Smooth muscle cell of the brain vasculature (primary cell): ENCODE measurements at places on chromosomes 4 and X.

DNA sequence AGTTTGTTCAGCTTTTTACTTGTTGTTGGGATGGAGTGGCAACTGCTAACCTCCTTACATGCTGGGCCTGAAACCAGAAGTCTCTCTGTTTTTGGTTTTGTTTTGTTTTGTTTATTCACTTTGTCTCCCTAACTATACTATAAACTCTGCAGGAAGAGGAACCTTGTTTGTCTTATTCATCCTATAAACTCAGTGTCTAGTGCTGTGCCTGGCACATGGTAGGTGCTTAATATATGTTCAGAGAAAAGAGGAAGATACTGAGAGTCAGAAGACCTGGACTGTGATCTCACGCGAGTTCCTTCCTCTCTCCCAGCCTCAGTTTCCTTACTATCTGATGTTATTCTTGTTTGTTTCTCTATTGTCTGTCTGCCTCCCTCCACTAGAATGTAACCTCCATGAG, 71.3 kb downstream of the PRPS1 start:
- DNase-seq = no peak

DNA sequence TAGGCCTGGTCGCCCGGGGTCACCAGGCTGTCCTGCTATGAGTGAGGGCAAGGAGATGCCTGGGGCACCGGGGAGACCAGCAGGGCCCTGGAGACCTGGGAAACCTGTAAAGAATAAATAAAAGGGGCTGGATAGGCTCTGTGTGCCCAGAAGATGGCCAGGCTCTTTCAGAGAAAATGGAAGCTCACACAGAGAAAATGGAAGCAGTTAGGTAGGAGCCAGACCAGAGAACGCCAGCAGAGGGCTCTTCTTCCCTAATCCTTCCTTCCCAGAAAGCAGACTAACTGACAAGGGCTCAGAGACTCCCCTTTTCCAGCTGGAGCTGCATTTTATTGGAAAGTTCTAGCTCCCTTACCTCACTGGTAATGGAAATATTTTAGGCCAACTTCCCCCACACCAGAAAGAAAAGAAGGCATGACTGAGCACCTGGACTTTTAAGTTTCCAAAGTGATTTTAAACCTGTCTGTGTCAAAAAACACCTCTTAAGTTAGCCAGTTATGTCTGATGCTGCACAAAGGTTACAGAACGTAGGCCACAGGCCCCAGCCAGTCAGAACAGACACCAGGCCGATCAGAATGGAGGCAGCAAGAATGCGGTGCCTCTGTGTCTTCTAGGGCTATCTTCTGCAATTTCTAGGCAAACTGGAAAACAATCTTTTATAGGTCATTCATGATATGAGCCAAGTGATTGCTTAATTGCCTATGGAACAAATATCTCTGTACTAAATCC, 74.0 kb downstream of the ATG4A start:
- DNase-seq = no peak

DNA sequence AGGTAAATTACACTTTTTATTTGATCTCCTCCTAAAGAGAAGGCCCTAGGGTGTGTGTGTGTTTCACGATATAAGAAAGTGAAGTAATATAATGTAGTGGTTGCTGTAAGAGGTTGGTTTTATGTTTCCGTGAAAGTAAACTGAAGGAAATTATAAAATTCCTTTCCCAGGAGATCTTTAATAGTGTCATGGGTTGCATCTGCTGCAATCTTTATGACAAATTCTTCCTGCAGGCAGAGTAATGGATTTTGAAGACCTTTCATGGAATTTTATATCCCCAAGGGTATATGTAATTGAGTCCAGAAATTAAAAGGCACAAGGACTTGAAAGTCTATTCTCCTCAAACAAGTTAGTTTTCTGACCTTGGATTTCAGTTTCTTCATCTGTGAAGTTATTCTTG, 538.6 kb downstream of the ANKRD50 start:
- DNase-seq = no peak

DNA sequence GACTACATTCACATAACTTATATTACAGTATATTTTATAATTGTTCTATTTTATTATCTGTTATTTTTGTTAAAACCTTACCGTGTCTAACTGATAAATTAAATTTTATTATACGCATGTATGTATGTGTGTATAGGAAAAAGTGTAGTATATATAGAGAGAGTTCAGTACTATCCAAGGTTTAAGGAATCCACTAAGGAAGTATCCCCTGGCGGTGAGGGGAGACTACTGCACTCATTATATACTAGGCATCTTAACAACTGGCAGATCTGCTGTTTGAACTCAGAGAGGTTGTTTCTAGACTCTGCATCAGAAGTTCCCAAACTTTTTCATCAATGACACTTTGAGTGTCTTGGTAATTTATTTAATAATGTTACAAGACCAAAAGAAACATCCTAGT, 70.9 kb downstream of the NDST4 start:
- DNase-seq = no peak

GRCh38 chr4:109067508-109068235, 234.8 kb downstream of the COL25A1 start:
- no peak for DNase-seq

- no peak for DNase-seq
These were observed 93.0 kb upstream of the ADRA2C start for GRCh38 chr4:3673176-3673575.

- no peak for DNase-seq
These were observed 137.5 kb upstream of the ANXA3 start for GRCh38 chr4:78414116-78414515.

GRCh38 chr4:98560321-98560720, 98.1 kb downstream of the TSPAN5 start:
- no peak for DNase-seq

GRCh38 chrX:70825366-70825765, 83.1 kb downstream of the TEX11 start:
- no peak for DNase-seq

GRCh38 chrX:2336181-2336580, 164.6 kb downstream of the DHRSX start:
- no peak for DNase-seq

DNA sequence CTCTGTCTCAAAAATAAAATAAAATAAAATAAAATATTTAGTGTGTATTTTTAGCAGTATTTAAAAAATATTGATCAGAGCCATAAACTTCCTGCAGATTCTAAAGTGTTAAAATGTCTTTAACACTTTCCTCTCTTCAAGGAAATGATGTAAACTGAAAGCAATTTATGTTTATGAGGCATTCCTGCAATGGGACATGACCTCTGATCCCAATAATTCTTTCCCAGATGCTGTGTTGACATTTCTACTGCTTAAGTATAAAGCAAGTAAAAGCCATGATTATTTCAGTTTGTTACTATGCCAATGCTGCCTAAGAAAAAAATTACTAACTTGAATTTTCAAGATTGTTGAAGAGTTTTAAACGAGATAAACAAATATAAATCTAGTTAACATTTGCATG, 29.0 kb downstream of the COQ2 start:
- peak; percentile 28 for DNase-seq

DNA sequence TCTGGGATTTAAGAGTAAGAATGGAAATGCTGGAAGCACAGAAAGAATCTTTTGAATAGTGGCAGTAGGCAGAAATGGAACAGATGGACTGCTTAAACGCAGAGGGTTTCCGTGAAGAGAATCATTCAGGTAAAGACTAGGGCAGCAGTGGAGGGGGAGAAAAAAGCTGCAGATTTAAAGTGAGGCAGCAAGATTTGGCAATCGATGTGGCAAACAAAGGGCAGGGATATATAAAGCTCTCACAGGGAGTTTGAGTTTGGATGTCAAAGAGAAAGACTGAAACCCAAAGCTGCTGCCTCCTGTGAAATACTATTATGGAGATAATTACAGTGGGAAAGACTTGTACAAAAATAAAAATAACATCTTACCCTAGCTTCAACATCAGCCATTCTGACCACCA, 384.0 kb downstream of the CENPC start:
- DNase-seq = no peak

GRCh38 chrX:11996810-11997209, 141.5 kb upstream of the FRMPD4 start:
- no peak for DNase-seq

- DNase-seq = no peak
These were observed 95.9 kb downstream of the RASL11B start for GRCh38 chr4:52957835-52958631.

DNA sequence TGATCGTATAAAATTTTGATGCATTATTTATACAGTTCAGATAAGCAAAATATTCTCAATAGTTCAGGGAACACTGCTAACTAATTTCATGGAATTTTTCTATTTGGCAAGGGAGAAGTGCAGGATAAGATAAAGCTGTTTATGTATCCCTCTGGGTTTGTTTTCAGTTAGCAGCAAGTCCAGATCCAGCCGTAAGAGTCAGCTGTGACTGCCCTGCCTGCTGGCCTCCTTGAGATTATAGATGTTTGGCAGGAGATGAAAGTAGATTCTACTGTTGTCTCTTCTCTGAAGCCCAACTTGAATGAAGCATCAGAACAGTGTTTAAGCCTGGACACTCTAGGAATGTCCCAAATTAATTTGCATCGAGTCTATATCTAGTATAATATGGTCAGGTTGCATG, 29.5 kb downstream of the ANTXR2 start:
- DNase-seq = peak; percentile 7

GRCh38 chr4:145388043-145388442, 93.6 kb upstream of the SMAD1 start:
- no peak for DNase-seq

DNA sequence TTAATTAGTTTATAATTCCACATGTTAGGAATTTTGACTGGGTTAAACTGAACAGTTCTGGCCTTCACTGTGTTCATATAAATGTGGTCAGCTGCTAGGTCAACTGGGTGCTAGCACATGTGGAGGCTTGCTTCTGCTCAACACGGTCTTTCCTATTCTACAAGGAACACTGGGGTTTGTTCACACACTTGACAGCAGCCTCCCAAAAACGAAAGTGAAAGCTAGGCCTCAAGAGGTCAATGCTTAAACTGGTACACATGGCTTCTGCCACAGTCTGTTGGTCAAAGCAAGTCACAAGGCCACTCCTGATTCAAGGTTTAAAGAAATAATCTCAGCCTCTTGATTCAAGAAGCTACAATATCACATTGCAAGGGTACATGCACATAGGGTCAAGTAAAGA, 126.5 kb downstream of the QDPR start:
- DNase-seq = peak; percentile 4

- DNase-seq = no peak
These were observed 136.2 kb downstream of the EVC2 start for GRCh38 chr4:5572114-5572513.

DNA sequence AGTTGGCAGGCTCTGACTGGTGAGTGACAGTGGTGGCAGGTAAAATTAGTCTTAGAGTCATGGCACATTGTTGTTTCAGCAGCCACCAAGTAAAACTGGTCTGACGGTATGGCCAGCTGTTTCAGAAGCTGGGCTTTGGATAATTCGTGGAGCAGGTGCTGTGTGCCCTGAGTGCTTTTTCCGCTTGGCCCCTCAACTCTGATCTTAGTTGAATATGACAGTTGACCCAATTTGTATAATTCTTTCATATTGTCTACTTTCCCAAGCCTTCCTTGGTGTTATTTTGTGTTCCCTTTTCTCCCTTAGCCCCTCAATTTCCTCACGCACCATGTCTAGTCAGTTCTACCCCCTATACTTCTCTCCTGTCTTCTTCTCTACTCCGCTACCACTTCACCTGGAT, 32.0 kb downstream of the CDS1 start:
- no peak for DNase-seq

- DNase-seq = no peak
These were observed 23.4 kb downstream of the BEX3 start for GRCh38 chrX:103399744-103400143.

DNA sequence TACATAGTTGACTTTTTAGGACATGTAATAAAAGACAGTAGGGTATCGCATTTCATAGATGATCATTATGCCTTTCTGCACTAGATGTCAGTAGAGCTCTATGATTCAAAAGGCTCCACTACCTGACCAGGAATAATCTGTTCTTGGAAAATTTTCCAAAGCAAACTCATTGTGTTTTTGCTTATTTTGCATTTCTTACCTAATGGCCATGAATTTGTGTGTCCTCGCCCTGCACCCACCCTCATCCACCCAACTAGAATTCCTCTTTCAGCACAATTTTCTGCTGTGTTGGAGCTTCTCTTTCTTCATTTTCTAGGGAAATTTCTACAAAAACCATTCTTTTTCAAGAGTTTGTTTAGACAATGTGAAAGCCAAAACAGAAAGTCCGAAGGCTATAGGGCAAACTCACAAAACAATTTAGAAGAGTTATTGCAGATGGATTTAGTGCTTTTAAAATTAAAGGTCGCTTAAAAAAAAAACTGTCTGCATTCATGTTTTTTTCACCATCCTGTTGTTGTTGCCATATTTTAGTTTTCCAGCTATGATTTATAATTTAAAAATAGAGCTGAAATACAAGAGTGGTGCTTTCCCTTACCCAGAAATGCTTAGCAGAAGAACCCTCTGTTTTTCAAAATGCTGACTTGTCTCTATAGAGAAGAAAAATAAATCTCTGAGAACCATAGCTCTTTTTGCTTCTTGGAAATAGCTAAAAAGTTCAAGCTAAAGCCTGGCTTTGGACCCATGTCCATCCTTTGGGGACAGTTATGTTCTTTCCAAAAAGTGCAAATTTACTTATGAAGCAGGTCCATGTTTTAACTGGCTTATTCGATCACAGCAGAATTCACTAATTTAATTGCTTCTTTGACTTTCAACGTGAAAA, 183.7 kb downstream of the SPATA18 start:
- peak; percentile 15 for DNase-seq

- DNase-seq = no peak
These were observed 75.1 kb downstream of the NPNT start for GRCh38 chr4:105970371-105970770.

GRCh38 chrX:148381603-148382002, 118.8 kb upstream of the AFF2 start:
- DNase-seq = no peak

DNA sequence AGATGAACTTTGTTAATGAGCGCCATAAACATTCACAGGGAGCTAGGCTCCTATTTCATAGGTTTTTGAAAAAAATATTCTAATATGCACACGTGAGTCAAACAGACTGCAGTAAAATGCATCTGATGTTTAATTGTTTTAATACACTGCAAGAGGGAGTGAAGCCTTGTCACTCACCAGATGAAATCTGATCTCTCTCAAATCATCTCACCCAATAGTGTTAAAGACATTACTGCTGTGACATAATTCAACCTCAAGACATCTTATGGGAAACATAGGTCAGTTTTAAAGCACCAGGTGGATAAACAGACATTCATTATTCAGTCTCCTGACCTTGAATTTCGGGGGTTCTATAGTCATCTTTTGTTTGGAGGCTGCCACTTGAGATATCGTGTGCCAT, 148.3 kb downstream of the MAML3 start:
- no peak for DNase-seq

- no peak for DNase-seq
These were observed 55.8 kb downstream of the FGF16 start for GRCh38 chrX:77502951-77503525.

- DNase-seq = peak; percentile 10
These were observed 18.5 kb downstream of the SORCS2 start for GRCh38 chr4:7210824-7211223.

- DNase-seq = peak; percentile 10
These were observed 275.5 kb downstream of the CFAP299 start for GRCh38 chr4:80610845-80611677.

DNA sequence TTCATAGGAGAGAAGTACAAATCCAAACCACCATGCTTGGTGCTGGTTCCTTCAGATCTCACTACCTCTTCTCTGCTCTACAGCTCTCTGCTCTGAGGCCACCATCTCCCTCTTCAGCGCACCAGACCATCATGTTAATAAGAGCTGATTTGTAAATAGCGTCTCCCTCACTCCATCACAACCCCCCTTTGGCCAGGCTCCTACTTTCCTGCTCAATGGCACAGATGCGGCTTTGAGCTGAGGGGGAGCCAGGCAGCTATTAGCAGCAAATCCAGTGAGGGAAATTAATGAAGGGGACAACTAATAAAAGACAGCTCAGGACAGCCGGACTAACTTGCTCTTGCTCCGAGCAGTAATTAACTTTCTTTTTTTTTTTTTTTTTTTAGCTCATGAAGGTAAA, 13.1 kb downstream of the NEUROG2 start:
- no peak for DNase-seq
